ENCODE measurements at places on chromosomes 5 and 9.

DNA sequence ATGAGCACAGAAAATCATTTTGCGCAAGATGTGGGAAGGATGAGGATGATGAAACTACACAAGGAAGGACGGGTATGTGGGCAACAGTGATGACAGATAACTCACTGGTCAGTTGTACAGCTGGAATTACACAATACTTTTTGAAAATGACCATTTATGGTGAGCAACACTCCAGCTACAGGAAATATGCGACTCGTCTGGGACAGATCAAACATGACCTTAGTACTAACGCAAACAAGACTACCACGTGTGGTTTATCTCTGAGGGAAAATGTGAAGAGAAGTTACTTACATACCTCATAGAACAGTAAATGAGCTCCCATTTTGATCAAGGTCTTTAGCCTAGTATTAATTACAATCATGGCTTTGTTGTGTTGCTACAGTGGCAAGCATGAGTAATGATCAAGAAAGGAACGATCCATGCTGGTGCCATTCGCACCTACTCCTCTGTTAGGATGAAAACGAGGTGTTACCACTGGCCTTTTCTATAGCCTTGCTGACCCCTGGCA lies 456.9 kb downstream of the BNC2 start:
- DNase-seq: no peak

DNA sequence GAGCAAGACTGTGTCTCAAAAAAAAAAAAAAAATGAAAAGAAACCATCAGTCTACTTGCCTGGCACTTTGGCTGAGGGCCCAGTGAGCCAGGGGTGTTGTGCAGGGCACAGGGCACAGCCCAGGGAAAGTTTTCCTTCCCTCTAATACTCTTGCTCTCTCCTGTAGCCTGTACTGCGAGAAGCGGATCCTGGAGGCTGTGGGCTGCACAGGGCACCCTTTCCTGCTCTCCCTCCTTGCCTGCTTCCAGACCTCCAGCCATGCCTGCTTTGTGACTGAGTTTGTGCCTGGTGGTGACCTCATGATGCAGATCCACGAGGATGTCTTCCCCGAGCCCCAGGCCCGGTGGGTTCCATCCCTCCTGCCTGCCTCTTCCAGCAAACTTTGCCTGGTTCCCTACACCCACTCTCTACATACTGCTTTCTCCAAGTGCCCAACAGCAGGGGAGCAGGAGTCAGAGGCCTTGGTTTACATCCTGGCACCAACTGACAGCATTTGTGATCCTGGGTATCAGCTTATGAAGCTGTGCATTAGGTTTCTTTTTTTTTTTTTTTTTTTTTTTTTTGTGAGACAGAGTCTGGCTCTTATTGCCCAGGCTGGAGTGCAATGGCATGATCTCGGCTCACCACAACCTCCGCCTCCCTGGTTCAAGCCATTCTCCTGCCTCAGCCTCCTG lies 7.2 kb downstream of the ZDHHC12 start:
- no peak for DNase-seq

GRCh38 chr5:107215611-107216010 lies 455.1 kb downstream of the EFNA5 start:
- no peak for DNase-seq

- DNase-seq: no peak
Measured at GRCh38 chr5:60354311-60354710, 345.7 kb downstream of the DEPDC1B start.

GRCh38 chr9:133115604-133116345 lies 5.3 kb downstream of the RALGDS start:
- peak; percentile 85 for DNase-seq

- DNase-seq: no peak
Measured at GRCh38 chr5:14534773-14535172, 46.8 kb upstream of the OTULINL start.

GRCh38 chr5:1736065-1736464 lies 63.6 kb downstream of the MRPL36 start:
- no peak for DNase-seq

- DNase-seq: no peak
Measured at GRCh38 chr5:68214482-68215207, 911 bp upstream of the PIK3R1 start.

DNA sequence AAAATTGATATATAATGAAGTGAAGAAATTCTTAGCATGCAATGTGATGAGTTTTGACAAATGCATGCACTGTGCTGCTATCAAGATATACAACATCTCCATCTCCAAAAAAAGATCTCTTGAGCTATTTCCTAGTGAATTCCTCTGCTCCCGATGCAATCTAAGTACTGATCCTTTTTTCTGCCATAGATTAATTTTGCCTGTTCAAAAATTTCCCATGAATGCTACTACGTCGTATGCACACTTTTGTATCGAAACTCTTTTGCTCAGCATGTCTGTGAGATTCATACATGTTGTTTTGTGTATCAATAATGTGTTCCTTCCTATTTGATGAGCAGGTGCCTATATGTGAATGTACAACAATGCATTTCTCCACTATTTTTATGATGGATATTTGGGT lies 647.4 kb downstream of the MTRR start:
- DNase-seq: no peak

GRCh38 chr9:88680505-88681160 lies 145.7 kb downstream of the NXNL2 start:
- no peak for DNase-seq

DNA sequence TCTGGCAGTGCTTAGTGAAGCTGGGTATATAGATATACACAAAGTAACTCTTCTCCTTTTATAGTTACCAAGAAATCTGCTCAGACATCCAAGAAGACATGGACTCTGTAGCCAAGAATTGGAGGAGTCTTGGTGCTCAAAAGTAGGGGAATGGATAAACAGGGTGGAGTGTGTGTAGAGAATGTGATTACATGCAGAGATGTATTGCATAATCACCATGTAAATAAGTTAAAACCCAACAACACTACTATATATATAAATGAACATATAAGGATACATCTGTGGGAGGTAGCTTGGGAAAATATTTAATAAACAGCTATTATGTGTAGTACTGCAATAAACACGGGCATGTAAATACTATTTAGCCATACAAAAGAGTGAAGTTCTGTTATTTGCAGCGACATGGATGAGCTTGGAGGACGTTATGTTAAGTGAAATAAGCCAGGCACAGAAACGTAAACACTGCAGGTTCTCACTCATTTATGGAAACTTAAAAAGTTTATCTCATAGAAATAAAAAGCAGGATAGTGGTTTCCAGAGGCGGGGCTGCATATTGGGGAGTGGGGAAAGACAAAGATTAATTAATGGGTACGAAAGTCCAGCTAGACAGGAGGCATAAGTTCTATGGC lies 207.5 kb downstream of the TENT4A start:
- no peak for DNase-seq

GRCh38 chr5:160250826-160251225 lies 21.5 kb downstream of the FABP6 start:
- no peak for DNase-seq

DNA sequence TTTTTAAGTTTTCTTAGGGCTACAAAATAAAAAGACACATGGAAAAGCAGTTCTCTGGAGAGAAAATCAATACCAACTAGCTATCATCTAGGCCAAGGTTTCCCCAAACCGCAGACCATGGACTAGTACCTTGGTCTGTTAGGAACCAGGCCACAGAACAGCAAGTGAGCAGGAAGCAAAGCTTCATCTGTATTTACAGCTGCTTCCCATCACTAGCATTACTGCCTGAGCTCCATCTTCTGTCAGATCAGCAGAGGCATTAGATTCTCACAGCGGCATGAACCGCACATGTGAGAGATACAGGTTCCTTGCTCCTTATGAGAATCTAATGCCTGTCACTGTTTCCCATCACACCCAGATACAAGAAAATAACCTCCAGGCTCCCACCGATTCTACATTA lies 1907.6 kb upstream of the ACO1 start:
- no peak for DNase-seq

DNA sequence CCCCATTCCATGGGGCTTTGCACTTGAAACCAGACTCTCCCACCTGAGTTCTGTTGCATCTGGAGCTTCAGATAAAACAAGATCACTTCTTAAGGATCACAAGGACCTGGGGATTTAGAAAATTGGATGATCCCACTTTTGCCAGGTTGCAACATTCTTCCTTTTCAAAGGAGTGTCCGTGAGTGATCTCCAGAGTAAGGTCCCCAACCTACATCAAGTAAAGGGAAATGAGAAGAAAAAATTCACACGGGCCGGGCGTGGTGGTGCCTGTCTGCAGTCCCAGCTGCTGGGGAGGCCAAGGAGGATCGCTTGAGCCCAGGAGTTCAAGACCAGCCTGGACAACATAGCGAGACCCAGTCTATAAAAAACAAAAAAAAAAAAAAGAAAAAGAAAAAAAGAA lies 41.2 kb upstream of the COL5A1 start:
- no peak for DNase-seq

GRCh38 chr5:119339965-119340364 lies 15.9 kb upstream of the TNFAIP8 start:
- DNase-seq: no peak

DNA sequence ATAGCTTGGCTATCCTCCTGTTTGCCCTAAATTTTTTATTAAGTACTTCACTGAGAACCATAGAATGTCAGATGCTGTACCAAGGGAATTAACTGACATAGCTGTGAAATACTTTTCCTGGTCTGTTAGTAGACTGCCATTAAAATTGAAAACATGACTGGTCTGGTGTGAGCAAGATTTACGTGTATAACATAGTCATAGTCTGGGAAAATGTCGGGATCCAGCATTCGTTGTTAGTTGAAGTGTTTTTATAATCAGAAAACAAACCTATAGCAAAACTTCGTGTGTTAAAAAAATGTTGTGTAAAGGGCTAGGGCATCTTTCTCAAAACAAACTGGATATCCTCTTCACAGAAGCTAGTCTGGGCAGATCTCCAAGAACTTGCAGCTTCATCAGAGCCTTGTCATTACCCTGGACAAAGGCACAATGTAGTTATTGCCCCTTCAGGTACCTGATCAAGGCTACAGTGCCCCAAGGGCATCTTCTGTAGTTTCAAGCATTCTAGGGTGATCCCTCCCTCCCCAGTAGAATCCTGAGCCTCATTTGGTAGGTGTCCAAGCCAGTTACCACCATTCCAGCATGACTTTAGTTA lies 454.2 kb upstream of the SGCD start:
- DNase-seq: no peak
